Caudate nucleus (tissue), 63 donors: ENCODE measurements at places on chromosomes 7 and 10.

DNA sequence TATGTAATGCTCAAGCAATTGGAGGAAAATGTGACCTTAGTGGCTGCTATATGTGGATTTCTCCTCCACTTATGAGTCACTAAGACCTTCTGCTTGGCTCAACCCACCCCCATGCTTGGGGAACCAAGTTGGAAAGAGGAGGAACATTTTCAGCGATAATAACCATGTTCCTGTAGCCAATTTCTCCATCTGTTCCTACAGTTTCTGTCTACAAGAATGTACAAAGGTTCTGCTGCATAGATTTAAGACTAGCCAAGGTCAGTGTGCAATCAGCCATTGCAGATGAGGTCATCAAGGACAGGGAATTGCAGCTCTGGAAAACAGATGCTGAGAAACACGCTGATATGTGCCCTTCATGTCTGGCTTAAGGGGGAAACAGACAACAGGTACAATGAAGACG is 5.6 kb upstream of the NRCAM start:
- no peak for DNase-seq

DNA sequence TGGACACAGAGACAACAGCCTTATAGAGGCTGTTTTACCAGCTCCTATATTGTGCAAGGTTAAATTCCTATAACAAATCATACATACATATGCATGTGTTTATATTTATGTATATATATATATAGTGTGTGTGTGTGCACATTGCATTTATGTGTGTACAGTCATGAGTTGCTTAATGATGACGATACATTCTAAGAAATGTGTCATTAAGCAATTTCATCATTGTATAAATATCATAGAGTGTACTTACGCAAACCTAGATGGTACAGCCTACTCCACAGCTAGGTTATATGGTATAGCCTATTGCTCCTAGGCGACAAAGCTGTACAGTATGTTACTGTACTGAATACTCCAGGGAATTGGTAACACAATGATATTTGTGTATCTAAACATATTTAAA is 30.1 kb upstream of the TNKS2 start:
- DNase-seq = no peak

DNA sequence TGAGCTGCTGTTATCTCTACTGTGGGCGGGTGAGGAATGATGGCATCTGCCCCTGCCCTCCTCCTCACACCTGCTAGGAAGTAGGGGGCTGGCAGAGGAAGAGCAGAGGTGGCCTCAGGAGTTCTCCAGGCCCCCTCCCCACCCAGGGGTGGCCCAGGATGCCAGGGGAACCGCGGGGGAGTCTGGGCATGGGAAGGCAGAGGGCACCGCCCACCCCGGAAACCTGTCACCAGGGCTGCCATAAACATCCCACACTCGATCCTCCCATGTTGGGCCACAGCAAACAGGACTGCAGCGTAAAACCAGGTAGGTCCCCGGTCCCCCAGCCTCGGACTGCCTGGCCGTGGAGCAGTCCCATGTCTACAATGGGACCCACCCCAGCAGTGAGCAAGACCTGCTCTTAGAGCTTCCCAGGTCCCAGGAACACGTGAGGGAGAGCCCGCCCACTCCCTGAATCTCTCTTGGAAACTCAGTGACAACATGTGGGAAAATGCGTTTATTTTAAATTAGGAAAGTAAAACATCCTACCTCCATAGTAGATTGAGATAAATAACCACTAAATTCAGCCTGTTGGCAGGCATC is 23.4 kb downstream of the EBF3 start:
- no peak for DNase-seq

DNA sequence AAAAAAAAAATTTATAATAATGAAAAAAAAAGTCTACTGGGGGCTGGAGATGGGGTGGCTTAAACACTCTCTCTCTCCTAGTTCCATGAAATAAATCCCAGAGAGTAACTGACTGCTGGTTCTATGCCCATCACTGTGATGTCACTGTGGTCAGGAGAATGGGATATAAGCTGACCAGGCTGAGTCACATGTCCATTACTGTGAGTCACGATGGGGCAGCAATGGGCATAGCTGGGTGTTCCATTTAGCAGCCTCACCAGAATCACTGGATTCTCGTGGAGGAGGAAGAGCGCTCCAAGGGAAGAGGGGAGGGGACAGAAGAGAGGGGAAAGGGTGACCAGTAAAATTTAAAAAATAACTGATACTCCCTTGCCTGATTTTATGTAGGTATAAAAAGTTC is 37.1 kb downstream of the MASTL start:
- no peak for DNase-seq

DNA sequence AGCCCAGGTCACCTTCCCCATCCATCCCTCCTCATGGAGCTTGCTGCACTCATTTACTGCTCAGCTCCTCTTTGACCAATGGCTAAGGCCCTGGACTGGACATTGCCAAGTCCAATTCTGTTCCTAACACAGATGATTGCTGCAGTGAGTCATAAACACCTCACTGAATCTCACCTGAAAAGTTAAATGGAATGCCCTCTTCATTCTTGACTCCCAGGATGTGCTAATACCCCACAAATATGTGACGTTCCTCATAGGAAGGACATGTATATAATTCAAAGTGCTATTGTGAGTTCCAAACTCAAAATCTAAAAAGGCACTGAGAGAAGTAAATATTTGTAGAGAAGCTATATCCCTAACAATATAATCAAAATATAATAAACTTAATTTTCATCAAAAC is 73.5 kb upstream of the DLX6 start:
- no peak for DNase-seq

GRCh38 chr7:21140622-21141021 is 287.3 kb upstream of the SP4 start:
- no peak for DNase-seq

DNA sequence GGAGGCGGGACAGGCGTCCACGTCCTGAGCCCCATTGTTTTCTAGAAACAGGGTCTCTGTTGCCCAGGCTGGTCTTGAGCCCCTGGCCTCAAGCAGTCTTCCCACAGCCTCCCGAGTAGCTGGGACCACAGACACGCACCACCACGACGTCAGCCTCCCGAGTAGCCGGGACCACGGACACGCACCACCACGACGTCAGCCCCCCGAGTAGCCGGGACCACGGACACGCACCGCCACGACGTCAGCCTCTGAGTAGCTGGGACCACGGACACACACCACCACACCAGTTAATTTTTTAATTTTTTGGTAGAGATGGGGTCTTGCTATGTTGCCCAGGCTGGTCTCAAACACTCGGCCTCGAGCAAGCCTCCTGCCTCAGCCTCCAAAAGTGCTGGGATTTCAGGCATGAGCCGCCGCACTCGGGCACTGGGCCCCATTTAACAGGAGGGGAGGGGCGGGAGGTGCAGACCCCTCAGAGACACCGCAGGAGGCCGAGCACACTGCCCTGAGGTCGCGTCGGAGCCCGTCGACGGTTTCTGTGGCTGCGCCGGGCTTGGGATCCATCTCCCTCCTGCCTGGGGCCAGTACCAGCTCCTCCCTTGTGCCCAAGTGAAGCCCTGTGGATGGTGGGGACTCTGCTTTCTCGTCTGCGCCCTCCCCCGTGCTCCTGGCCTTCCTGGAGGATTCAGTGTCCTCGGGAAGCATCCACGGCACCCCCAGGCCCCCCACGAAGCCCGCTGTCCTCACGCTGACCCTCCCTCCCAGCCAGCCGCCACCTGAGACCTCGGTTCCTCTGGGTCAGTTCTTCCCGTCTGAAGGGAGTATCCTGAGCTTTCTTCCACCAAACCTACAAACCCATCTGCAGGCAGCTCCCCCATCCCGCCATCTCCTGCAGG is 13.0 kb downstream of the FAM20C start:
- DNase-seq = no peak

- DNase-seq = no peak
Measured at GRCh38 chr7:93890041-93890463, 501 bp downstream of the TFPI2 start.

- DNase-seq = no peak
Measured at GRCh38 chr10:54665095-54665494, 135.9 kb downstream of the PCDH15 start.

DNA sequence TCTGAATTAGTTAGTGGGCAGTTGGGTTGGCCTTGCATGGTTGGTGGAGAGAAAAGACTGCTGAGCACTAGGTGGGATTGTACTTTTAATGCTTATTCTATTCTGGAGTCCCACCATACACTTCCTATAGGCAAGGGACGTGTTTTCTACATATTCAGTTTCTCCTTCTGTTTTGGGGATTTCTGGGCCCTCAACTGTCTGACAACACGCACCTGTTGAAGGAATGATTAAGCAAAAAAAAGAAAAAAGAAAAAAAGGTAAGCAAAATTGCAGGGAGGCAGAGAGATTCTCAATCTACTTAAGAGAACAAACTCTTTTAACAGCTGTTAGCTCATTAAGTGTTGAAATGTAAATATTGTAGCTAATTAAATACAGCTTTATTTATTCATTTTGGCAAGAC is 541.3 kb downstream of the CALN1 start:
- no peak for DNase-seq

- no peak for DNase-seq
Measured at GRCh38 chr10:33734393-33735155, 400.1 kb upstream of the NRP1 start.

- no peak for DNase-seq
Measured at GRCh38 chr10:2556883-2557282, 510.5 kb upstream of the PFKP start.

GRCh38 chr10:3971713-3972112 is 186.7 kb upstream of the KLF6 start:
- no peak for DNase-seq

DNA sequence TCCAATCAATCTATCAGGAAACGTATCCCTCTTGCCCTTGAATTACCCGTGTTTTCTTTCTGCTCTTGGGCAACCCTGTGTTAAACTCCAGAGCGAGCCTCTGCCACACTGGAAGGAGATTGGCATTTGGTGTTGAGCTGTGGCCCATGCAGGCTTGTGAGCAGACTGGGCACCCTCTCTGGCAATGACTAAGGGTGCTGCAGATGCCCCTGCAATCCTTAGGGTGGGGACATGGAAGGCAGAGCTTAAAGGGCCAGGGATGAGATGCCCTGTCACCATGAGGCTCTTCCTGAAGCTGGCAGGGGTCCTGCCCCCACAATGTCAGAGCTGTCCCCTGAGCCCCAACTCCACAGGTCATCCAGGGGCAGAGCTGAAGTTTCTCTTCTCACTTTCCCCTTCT is 19.5 kb upstream of the FAM180A start:
- DNase-seq = no peak

- DNase-seq = peak; percentile 49
Measured at GRCh38 chr10:132223156-132223590, 36.4 kb downstream of the DPYSL4 start.

- DNase-seq = no peak
Measured at GRCh38 chr7:25847336-25848070, 304.5 kb upstream of the NFE2L3 start.

- DNase-seq = no peak
Measured at GRCh38 chr7:90596671-90597562, 796 bp downstream of the CDK14 start.

- no peak for DNase-seq
Measured at GRCh38 chr10:29522061-29522855, 112.5 kb downstream of the SVIL start.

GRCh38 chr10:59240582-59241183 is 64.2 kb downstream of the PHYHIPL start:
- DNase-seq = no peak

DNA sequence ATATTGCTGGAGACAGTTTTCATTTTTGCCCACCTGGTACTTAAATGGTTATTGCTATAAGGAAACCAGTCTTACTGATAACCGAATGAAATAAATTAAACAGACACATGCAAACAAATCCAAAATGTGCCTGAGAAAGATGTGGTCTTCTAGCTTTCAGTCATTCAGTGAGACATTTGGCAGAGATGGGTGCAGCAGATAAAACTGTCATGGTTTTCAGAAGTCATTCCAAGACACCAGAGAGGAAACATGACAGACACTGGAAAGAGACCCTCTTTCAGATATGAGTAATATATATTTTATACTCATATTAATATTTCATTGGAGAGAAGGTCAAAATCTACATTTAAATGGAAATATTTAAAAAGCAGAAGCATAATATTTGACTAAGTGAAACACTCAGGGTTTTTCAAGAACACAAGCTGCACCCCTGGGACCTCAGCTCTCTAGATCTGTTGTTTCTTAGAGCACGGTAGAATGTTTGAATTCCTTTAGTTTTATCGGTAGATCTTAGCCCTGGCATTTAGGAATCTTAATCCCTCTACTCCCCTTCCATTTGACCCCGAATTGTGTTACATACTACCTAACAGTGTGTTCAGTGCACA is 246.1 kb downstream of the AUTS2 start:
- DNase-seq = no peak

DNA sequence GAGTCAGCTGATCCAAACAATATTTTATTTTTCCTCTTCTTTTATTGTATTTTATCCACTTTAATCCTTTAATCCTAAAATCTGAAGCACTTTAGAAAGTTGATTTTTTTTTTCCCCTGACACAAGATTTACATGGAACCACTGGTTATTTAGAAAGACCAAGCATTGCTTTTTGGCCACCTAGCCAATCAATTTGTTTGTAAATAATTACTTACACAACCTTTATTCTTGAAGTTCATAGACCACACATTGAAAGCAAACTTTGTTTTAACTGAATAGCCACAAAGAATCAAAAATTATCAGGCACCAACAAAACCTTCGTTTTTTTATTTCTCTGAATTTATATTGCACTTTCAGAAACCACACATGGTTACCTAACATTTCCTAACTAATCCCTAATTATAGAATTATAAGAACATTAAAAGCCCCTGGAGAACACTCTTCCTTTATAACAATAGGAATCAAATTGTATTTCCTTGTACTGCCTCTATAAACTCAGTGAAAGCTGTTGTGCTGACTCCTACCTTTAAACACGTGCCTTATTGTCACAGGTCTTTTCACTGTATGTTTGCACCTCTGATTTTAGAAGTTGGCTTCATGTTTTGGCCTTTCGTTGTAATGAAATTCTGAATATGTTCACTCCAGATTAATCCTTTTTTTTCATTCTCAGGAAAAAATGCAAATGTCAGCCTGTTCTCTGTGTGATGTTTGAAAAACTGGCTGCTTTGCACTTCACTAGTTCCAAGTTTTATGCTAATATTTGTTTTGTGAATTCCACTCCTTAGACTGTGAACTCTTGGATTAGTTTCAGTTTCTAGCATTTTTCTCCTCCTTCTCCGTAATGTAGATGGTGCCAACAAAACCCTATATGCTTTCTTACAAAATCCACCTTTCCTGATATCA is 1511.9 kb downstream of the REEP3 start:
- no peak for DNase-seq

GRCh38 chr10:97969538-97970079 is 60.8 kb downstream of the CRTAC1 start:
- DNase-seq = no peak

GRCh38 chr7:5997210-5997808 is 11.5 kb downstream of the PMS2 start:
- no peak for DNase-seq

DNA sequence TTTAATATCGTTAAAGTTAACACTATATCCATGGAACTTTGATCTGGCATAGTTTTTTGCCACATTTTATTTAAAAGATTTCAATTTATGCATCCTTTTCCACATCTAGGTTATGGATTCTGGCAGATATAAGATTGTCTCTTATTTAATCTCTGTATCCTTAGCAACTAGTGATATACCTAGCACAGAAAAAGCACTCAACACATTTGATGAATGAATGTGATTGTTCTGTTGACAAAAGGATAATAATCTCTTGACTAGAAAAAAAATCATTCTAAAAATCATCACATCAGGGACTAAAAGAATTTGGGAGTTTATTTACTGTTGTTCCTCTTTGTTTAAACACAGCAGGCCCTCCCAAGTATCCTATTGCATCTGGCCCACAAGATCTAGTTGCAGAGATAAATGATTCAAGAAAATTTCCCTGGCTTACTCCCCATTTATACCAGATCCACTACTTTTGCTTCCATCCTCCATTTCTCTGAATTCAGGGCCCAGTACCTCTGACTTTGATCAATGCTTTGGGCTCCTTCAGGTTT is 84.0 kb upstream of the C1GALT1 start:
- no peak for DNase-seq
